ENCODE measurements at places on chromosomes 12 and 14.

- DNase-seq = no peak
Observed at GRCh38 chr12:89469361-89469760, 55.2 kb downstream of the GALNT4 start.

GRCh38 chr14:56678838-56679237 lies 99.2 kb downstream of the TMEM260 start:
- DNase-seq = no peak

DNA sequence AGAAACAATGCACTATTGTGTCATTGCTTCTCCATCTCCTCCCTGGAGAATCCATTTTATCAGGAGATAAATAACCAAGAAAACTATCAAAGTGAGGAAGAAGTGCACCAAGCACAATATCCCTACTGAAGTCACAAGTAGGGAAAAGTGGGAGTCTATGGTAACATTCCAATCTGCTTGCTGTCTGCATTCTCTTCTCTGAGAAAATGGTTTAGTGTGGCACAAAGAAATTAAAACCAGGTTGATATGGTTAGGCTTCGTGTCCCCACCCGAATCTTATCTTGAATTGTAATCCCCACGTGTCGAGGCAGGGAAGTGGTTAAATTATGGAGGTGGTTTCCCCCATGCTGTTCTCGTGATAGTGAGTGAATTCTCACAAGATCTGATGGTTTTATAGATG lies 209.7 kb downstream of the PRKD1 start:
- DNase-seq = no peak

- DNase-seq = no peak
Observed at GRCh38 chr12:112795582-112795981, 4.0 kb downstream of the RPH3A start.

DNA sequence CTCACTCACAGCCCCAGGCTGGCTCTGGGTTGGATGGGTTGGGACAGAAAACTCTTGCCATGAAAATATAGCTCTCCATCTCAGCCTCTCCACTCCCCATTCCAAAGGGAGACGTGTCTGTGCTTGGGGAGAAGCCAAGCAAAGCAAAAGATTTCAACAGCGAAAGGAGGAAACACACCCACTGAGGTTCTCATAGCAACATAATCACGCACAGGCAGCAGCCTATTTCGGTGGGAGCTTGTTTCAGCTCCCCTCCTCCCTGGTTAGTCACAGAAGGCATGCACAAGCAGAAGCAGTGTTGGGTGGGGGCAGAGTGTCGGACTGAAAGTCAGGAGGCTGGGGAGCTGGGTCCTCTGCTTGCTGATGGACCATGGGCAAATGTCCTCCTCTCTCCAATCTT lies 1.9 kb upstream of the PRMT8 start:
- no peak for DNase-seq

DNA sequence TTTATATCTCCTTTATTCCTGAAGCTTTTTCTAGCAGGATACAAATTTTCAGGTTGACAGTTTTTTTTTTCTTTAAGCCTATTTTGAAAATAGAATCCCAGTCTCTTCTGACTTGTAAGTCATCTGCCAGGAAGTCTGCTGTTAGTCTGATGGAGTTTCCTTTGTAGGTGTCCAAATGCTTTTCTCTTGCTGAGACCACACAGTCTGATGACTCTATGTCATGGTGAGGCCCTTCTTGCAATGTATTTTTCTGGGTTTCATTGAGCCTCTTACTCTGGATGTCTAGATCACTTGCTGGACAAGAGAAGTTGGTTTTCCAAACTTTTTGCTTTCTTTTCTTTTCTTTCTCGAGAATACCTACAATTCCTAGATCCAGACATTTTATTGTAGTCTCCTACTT lies 30.6 kb downstream of the USP15 start:
- DNase-seq = no peak

- no peak for DNase-seq
Observed at GRCh38 chr12:42360747-42361403, 34.9 kb downstream of the PPHLN1 start.

- DNase-seq = no peak
Observed at GRCh38 chr12:116604951-116605641, 45.9 kb downstream of the MAP1LC3B2 start.

- DNase-seq = no peak
Observed at GRCh38 chr12:55633151-55633550, 3.5 kb upstream of the OR10P1 start.

DNA sequence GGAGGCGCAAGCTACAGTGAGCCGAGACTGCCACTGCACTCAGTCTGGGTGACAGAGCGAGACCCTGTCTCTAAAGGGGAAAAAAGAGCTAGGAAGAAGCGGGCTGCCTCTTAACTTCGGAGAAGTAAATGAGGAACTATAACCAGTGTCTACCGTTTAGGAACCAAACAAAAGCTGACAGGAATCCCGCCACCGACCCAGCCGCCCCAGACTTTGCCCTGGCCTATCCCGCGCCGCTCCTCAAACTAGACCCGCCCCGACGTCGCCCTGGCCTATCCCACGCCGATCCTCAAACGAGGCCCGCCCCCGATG lies 568 bp upstream of the SIVA1 start:
- DNase-seq = no peak

DNA sequence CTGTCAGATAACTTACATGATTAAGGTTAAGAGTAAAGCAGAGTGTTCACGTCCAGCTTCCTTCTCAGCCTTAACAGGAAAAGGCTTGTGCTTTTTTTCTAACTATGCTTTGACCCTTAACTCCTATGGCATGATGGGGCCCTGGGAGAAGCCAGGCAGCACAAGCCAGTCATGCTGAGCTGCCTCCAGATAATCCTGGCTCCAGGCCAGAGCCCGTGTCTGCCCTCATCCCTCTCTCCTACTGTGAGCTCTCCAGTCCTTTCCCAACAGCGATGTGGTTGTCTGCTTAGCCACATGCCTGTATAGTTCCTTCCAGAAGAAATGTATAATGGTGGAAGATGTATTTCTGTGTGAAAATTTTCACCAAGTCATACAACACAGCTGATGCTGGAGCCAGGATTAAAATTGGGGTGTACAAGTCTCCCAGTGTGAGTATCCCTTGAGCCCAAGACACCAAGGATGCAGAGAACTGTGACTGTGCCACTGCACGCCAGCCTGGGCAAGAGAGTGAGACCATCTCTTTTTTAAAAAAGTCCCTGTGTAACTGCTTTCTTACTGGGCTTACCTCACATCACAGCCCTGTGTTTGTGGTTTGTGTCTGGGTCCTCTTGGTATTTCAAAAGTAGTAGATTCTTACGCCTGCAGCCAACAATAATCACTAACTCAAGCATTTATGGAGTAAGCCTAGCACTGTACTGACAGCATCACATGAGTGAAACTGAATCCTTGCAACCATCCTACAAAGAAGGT lies 7.9 kb upstream of the ITFG2 start:
- no peak for DNase-seq
